8988T (cell line): ENCODE measurements at places on chromosomes 2 and 18.
A peak's percentile ranks its signal among the peaks of the same experiment; 100 is the strongest.

- no peak for DNase-seq
These were observed 5.7 kb downstream of the PPP1R1C start for GRCh38 chr2:181991171-181991885.

GRCh38 chr2:76281156-76281841 lies 570.6 kb upstream of the GCFC2 start:
- DNase-seq: no peak

DNA sequence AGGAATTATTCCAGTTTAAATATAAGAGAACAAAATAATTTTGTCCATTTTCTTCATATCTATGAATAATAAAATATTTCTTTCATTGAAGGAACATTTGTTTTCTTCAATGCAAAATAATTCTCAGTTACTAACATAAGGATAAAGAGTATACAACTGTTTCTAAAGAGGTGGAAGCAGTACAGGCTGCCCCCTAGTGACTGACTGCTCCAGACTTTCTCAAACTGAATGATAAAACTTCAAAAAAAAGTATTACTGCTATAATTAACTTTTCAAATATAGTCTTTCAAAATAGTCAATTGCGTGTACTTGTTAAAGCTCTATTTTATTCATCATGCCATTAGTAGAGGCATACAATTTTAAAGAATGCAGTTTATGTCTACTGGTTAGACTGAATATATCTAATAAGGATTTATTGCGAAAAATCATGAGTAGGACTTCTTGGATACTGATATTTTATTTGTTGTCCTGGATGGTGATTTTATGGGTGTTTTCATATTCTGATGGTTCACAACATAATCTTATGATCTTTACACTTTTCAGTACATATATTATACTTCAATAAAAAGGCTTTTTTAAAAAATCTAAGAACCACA lies 100.1 kb downstream of the WDPCP start:
- no peak for DNase-seq

GRCh38 chr2:77954931-77955330 lies 432.8 kb upstream of the LRRTM4 start:
- DNase-seq: no peak

- DNase-seq: no peak
These were observed 140.7 kb downstream of the NCK2 start for GRCh38 chr2:105885456-105885855.

DNA sequence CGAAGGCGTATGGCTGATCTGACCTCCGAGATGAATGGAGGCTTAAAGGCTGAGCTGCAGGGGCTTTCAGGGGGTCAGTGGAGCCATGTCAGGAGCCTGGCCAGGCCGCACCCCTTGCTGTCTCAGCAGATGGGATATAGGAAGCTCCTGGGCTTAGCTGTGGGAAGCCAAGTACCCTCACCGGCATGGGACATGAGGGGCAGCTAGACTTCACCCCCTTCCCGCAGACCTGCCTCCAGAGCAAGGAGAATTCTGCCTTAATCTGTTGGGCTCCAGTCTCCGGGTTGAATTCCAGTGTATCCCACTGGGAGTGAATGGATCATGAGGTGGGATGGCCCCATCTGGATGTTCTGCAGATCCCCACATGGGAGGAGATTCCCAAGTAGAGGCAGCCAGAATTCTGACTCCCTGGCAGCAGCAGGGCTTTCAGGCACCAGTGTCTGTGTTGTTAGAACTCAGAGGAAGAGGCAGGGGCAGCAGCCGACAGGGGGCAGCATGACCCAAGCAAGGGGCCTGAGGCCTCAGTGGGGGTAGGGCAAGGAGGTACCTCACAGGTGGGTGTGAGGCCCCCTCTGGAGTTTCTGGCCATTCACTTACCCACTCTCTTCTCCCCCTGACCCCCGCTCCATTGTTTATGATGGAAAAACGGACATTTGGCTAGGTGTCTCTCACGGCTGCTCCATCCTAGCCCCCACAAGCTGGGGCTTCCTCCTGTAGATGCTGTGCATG lies 19.1 kb downstream of the CAPG start:
- peak; percentile 72 for DNase-seq

DNA sequence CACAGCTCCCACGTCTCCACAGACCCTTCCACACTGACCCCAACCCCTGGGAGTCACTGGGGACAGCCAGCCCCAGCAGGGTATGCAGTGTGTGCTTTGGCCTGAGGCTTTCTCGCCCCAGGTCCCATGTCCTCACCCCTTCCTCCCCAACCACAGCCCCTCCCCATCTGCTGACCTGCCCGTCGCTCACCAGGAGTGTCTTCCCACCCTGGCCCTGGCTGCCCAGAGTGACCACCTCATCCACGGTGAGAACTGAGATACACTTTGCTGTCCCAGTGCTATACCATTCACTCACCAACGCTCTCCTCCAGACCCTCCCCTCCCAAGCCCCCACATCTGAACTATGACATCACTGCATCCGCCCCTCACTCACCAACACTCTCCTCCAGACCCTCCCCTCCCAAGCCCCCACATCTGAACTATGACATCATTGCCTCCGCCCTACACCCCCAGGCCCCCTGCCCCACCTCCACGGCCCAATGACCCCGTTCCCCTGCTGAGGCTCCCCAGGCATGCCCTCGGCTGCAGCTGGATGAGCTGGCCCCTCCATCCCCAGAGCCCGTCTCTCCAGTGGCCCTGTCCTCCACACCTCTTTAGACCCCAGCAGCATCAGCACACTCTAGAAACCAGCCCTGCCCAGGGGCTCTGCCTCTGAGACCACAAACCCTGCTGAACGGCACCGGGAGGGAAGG lies 55.2 kb downstream of the ANKMY1 start:
- DNase-seq: no peak
